Activated T-helper 2 cell treated with anti-CD3 and anti-CD28 coated beads, Interferon-gamma antibody, Interleukin-2, Interleukin-4, amounts not matched to agents 10 μg/mL and 5 μg/mL and 100 μg/mL, durations not matched to agents 14 hours and 24 hours and 36 hours (primary cell): ENCODE measurements at places on chromosomes 3 and 15. TPM values are rescaled to one million over a fixed set of nuclear protein-coding genes. Genes with fewer than 3 reads are reported as not detected.

DNA sequence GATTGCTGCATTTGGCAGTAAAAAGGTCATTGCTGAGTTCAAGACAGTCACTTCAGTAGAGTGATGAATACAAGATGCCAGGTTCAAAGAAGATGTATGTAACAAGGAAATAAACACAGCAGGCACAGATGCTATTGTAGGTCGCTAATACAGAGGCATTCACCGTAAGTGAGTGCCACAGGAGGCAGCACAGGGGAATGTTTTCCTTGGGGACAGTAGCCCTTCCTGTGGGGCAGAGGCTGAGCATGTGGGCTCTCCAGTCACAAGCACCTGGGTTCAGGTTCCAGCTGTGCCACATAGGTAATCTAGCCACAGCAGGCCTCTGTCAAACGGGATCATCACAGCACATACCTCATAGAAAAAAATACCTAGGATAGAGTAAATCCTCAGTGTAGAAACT lies 86.3 kb downstream of the RSL24D1 start:
- H3K4me3 ChIP-seq = no peak overlapping the region
- no peaks in the 10 kb centered on the region for H3K4me1 ChIP-seq
- no peak overlapping the region for H3K27ac ChIP-seq
- no peaks in the 10 kb centered on the region for H3K27me3 ChIP-seq

Gene NEIL1
- 1.5 and 2.6 TPM in 2 replicates for total RNA-seq

GRCh38 chr3:195188426-195188927 lies 82.5 kb downstream of the XXYLT1 start:
- H3K27me3 ChIP-seq = no peaks in the 10 kb centered on the region
- H3K4me1 ChIP-seq = peaks cover 23% of the 10 kb centered on the region
- DNase-seq = no peak
- H3K36me3 ChIP-seq = peaks cover 10% of the 10 kb centered on the region

GRCh38 chr3:37028329-37028728 lies 35.0 kb downstream of the MLH1 start:
- H3K4me3 ChIP-seq = no peak overlapping the region
- no peak for DNase-seq
- no peak overlapping the region for H3K27ac ChIP-seq
- no peaks in the 10 kb centered on the region for H3K27me3 ChIP-seq
- peaks cover 7% of the 10 kb centered on the region for H3K4me1 ChIP-seq
